ENCODE measurements at places on chromosomes 11 and 22. TPM values are rescaled to one million over a fixed set of nuclear protein-coding genes. Genes with fewer than 3 reads are reported as not detected.

The CASP1 gene
- total RNA-seq = 21.3 TPM

The SPDYC gene
- total RNA-seq = not detected

The OR8G5 gene
- total RNA-seq = not detected

The RGL4 gene
- not detected for total RNA-seq

The SCO2 gene
- 5.1 TPM for total RNA-seq

The CRYBA4 gene
- total RNA-seq = not detected

DNA sequence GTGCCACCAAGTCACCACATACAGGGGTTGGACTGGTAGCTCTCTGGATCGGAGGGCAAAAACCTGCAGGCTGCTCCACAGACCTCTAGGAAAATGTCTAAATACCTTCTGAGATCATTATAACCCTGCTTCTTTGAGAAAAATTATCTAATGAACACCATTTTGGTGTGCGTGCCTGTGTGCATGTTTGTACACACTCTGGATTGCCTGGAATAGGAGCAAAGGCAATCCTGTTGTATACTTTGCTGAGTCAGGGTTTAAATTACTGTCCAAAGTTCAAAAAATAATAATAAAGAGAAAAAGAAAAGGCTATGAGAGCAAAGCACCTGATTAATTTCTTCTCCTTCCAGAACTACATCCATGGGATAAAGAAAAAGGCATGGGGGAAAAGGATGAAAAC is 11.0 kb downstream of the JAML start:
- H3K27ac ChIP-seq = no peak overlapping the region
- peaks cover 21% of the 10 kb centered on the region for H3K27me3 ChIP-seq
- no peak overlapping the region for H3K4me3 ChIP-seq
- no peaks in the 10 kb centered on the region for H3K4me1 ChIP-seq
- no peaks in the 10 kb centered on the region for H3K36me3 ChIP-seq
- no peak for DNase-seq

GRCh38 chr11:75311858-75312288 is 39.6 kb downstream of the ARRB1 start:
- peak overlapping the region; percentile 58 for H3K27ac ChIP-seq
- H3K4me1 ChIP-seq = peaks cover 19% of the 10 kb centered on the region
- no peak overlapping the region for H3K4me3 ChIP-seq
- no peak for DNase-seq
- no peaks in the 10 kb centered on the region for H3K27me3 ChIP-seq

DNA sequence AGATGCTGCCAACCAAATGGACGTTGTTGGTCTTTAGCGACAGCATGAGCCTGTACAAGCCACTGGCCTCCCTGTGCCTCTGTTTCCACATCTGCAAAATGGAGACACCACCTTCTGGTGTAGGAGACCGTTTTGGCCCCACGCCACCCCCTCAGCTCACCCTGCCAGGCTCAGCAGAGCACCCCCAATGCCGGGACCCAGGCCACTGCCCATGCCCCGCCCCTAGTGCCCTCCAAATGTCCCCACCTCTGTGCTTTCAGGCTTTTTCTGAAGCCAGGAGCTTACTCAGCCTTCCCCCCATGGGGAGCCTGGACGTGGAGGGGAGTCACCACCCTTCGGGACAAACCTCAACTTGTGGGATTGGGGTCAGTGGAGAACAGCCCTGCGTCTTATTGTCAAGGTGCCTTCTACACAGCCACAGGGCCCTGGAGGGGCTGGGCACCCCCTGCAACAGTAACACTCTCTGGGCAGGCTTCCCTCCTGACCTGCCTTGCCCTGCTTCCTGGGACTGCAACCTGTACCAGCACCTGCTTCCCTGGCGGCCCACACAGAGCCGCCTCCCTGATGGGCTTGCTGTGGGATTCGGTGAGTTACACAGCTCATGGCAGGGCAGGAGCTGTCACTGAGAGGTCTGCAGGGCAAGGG is 24.6 kb upstream of the RTL6 start:
- H3K4me3 ChIP-seq = no peak overlapping the region
- H3K27me3 ChIP-seq = no peaks in the 10 kb centered on the region
- H3K36me3 ChIP-seq = no peaks in the 10 kb centered on the region
- H3K27ac ChIP-seq = no peak overlapping the region

GRCh38 chr22:37996079-37996478 is 11.7 kb upstream of the SOX10 start:
- H3K4me1 ChIP-seq = peaks cover 18% of the 10 kb centered on the region
- no peaks in the 10 kb centered on the region for H3K27me3 ChIP-seq
- no peak overlapping the region for H3K4me3 ChIP-seq
- no peak overlapping the region for H3K27ac ChIP-seq
- H3K36me3 ChIP-seq = no peaks in the 10 kb centered on the region

GRCh38 chr11:116989184-116989583 is 109.0 kb downstream of the SIK3 start:
- no peaks in the 10 kb centered on the region for H3K36me3 ChIP-seq
- H3K4me1 ChIP-seq = peaks cover 40% of the 10 kb centered on the region
- no peak for DNase-seq
- no peak overlapping the region for H3K27ac ChIP-seq
- H3K4me3 ChIP-seq = no peak overlapping the region

GRCh38 chr11:66015454-66015881 is 3.7 kb downstream of the CST6 start:
- no peak overlapping the region for H3K27ac ChIP-seq
- peaks cover 4% of the 10 kb centered on the region for H3K27me3 ChIP-seq
- H3K4me3 ChIP-seq = no peak overlapping the region
- H3K36me3 ChIP-seq = no peaks in the 10 kb centered on the region
- H3K4me1 ChIP-seq = peaks cover 26% of the 10 kb centered on the region

GRCh38 chr11:68839911-68840641 is 1.6 kb downstream of the CPT1A start:
- H3K4me3 ChIP-seq = peak overlapping the region; percentile 89
- peaks cover 33% of the 10 kb centered on the region for H3K4me1 ChIP-seq
- H3K27ac ChIP-seq = peak overlapping the region; percentile 95
- H3K36me3 ChIP-seq = no peaks in the 10 kb centered on the region
- no peaks in the 10 kb centered on the region for H3K27me3 ChIP-seq

DNA sequence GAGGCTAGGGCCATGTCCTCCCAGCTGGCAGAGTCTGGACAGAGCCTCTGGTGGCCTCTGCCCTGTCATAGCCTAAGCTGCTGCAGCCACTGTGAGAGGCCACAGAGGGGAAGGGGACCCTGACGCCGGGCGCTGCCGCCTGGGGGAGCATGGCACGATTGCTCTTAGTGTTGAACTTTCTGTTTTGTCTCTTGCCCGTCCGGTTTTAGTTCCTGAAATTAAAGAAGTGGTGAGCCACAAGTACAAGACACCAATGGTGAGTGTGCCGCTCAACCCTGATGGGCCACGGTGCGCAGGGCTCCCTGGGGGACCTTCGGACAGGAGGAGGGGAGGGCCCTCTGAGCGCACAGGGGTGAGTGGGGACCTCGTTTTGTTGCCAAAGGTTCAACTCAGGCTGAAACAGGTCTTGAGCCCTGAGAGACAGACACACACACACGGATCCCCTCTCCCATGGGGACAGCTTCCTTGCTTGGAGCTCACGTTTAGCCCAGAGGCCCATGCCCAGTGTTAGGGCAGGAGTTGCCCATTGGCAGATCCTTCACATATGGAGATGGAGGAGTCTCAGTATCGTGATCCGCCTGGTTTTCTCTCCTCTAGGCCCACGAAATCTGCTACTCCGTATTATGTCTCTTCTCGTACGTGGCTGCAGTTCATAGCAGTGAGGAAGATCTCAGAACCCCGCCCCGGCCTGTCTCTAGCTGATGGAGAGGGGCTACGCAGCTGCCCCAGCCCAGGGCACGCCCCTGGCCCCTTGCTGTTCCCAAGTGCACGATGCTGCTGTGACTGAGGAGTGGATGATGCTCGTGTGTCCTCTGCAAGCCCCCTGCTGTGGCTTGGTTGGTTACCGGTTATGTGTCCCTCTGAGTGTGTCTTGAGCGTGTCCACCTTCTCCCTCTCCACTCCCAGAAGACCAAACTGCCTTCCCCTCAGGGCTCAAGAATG is 23.8 kb downstream of the MYBPC3 start:
- no peak overlapping the region for H3K27ac ChIP-seq
- H3K4me1 ChIP-seq = peaks cover 34% of the 10 kb centered on the region
- H3K36me3 ChIP-seq = peaks cover 32% of the 10 kb centered on the region
- no peaks in the 10 kb centered on the region for H3K27me3 ChIP-seq

DNA sequence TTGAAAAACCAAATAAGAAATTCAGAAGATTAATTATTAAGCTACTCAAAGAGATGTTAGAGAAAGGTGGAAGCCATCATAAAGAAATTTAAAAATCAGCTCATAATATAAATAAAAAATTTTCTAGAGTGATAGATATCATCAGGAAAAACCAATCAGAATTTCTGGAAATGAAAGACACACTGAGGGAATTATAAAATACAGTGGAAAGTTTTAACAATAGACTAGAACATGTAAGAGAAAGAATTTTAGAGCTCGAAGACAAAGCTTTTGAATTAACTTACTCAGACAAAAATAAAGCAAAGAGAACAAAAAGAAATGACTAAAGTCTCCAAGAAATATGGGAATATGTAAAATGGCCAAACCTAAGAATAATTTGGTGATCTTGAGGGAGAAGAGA is 1926.9 kb upstream of the RAG2 start:
- H3K27me3 ChIP-seq = no peaks in the 10 kb centered on the region
- H3K36me3 ChIP-seq = no peaks in the 10 kb centered on the region
- no peaks in the 10 kb centered on the region for H3K4me1 ChIP-seq
- DNase-seq = no peak
- H3K27ac ChIP-seq = no peak overlapping the region

All from esophagus squamous epithelium (tissue), 5 donors.